Upper lobe of right lung (tissue), 1 donor: ENCODE measurements at places on chromosomes 12 and 14. TPM values are rescaled to one million over a fixed set of nuclear protein-coding genes. Genes with fewer than 3 reads are reported as not detected.

Gene USP44
- total RNA-seq = 14.9 TPM

Gene PFDN5
- total RNA-seq = 424 TPM

Gene VRTN
- not detected for total RNA-seq

Gene SOAT2
- total RNA-seq = not detected

Gene CLEC6A
- 2.0 TPM for total RNA-seq

Gene NEUROD4
- total RNA-seq = not detected

Gene C3AR1
- 45.0 TPM for total RNA-seq

Gene PARPBP
- total RNA-seq = 2.1 TPM

Gene NGB
- total RNA-seq = not detected

Gene NTN4
- 136 TPM for total RNA-seq

Gene CDKN1B
- 51.4 TPM for total RNA-seq

Gene MANSC1
- 26.4 TPM for total RNA-seq

Gene TXNDC16
- 5.1 TPM for total RNA-seq

Gene PLCZ1
- total RNA-seq = not detected

Gene PABPN1
- 118 TPM for total RNA-seq

Gene REP15
- 4.5 TPM for total RNA-seq

Gene RFLNA
- total RNA-seq = 1.0 TPM

Gene RAB35
- total RNA-seq = 58.7 TPM

Gene LETMD1
- 71.6 TPM for total RNA-seq

Gene PLA2G1B
- total RNA-seq = 62.2 TPM

Gene KRT6C
- total RNA-seq = not detected

Gene INHBC
- not detected for total RNA-seq

Gene PSME1
- 171 TPM for total RNA-seq

Gene PCED1B
- total RNA-seq = 7.6 TPM

Gene CMA1
- 1.4 TPM for total RNA-seq

Gene FAM90A1
- 0.43 TPM for total RNA-seq

Gene KIAA0586
- 16.3 TPM for total RNA-seq

Gene TMEM121
- 1.5 TPM for total RNA-seq

Gene CACNA1C
- 15.6 TPM for total RNA-seq

Gene RSRC2
- 63.8 TPM for total RNA-seq

Gene KRT85
- not detected for total RNA-seq

Gene TAS2R50
- 0.55 TPM for total RNA-seq

Gene TTC9
- total RNA-seq = 6.7 TPM

Gene TEP1
- 48.9 TPM for total RNA-seq

Gene CS
- total RNA-seq = 159 TPM

Gene TBC1D30
- total RNA-seq = 14.8 TPM

Gene CNTN1
- total RNA-seq = 15.1 TPM

Gene AQP2
- not detected for total RNA-seq

Gene PPM1H
- 8.0 TPM for total RNA-seq
